ENCODE measurements at places on chromosomes 1 and 21. TPM values are rescaled to one million over a fixed set of nuclear protein-coding genes. Genes with fewer than 3 reads are reported as not detected.

- peaks cover 5% of the 10 kb centered on the region for H3K4me1 ChIP-seq
- no peaks in the 10 kb centered on the region for H3K36me3 ChIP-seq
- peak overlapping the region; percentile 39 for H3K27ac ChIP-seq
- H3K27me3 ChIP-seq: no peaks in the 10 kb centered on the region
- no peak overlapping the region for H3K4me3 ChIP-seq
Observed at GRCh38 chr1:32127409-32128198, 19.7 kb downstream of the KPNA6 start.

GRCh38 chr1:49298304-49298703, 521.6 kb upstream of the BEND5 start:
- H3K27me3 ChIP-seq: no peaks in the 10 kb centered on the region
- H3K36me3 ChIP-seq: no peaks in the 10 kb centered on the region
- no peak overlapping the region for H3K27ac ChIP-seq
- H3K4me3 ChIP-seq: no peak overlapping the region
- no peaks in the 10 kb centered on the region for H3K4me1 ChIP-seq

DENND2D gene
- total RNA-seq: 1.1 TPM

DNA sequence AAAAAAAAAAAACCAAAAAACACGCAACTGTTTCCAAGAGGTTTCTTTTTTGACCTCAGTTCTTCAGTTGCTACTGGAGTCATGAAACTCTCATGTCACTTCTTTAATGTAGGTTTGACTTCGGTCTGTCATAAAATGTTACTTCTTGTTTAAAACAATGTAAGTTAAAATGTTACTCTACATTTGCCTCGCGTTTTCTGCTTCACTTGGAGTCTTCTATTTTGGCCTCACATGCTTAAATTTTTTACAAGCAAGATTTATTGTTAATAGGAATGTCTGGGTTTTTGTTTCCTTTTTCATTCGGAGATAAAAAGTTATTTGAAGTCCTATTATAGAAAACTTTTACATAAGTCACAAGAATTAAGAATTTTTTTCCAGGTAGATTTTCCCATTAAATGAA, 880.2 kb downstream of the LTN1 start:
- DNase-seq: no peak
- H3K27me3 ChIP-seq: no peaks in the 10 kb centered on the region
- no peaks in the 10 kb centered on the region for H3K36me3 ChIP-seq
- no peak overlapping the region for H3K27ac ChIP-seq
- no peak overlapping the region for H3K4me3 ChIP-seq

PPM1J gene
- total RNA-seq: 21.9 TPM

S100A8 gene
- not detected for total RNA-seq

- no peak for DNase-seq
- H3K27ac ChIP-seq: peak overlapping the region; percentile 93
- H3K4me3 ChIP-seq: no peak overlapping the region
- H3K27me3 ChIP-seq: peaks cover 9% of the 10 kb centered on the region
- no peaks in the 10 kb centered on the region for H3K36me3 ChIP-seq
- H3K4me1 ChIP-seq: peaks cover 9% of the 10 kb centered on the region
Observed at GRCh38 chr1:152048416-152049009, 11.7 kb upstream of the S100A11 start.

GRCh38 chr1:240385985-240386978, 225.7 kb downstream of the GREM2 start:
- no peak overlapping the region for H3K27ac ChIP-seq
- H3K4me1 ChIP-seq: peaks cover 6% of the 10 kb centered on the region
- DNase-seq: peak; percentile 78
- H3K36me3 ChIP-seq: no peaks in the 10 kb centered on the region
- no peak overlapping the region for H3K4me3 ChIP-seq
- no peaks in the 10 kb centered on the region for H3K27me3 ChIP-seq

DNA sequence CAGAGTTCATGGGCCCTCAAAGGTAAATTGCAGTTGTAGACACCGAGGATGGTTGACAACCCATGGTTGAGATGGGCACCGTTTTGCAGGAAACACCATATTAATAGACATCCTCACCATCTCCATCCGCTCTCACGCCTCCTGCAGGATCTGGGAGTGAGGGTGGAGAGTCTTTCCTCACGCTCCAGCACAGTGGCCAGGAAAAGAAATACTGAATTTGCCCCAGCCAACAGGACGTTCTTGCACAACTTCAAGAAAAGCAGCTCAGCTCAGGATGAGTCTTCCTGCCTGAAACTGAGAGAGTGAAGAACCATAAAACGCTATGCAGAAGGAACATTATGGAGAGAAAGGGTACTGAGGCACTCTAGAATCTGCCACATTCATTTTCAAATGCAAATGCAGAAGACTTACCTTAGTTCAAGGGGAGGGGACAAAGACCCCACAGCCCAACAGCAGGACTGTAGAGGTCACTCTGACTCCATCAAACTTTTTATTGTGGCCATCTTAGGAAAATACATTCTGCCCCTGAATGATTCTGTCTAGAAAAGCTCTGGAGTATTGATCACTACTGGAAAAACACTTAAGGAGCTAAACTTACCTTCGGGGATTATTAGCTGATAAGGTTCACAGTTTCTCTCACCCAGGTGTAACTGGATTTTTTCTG, 9.3 kb downstream of the SLAMF8 start:
- H3K27me3 ChIP-seq: no peaks in the 10 kb centered on the region
- H3K27ac ChIP-seq: no peak overlapping the region
- no peak overlapping the region for H3K4me3 ChIP-seq
- no peaks in the 10 kb centered on the region for H3K4me1 ChIP-seq
- H3K36me3 ChIP-seq: no peaks in the 10 kb centered on the region

DNA sequence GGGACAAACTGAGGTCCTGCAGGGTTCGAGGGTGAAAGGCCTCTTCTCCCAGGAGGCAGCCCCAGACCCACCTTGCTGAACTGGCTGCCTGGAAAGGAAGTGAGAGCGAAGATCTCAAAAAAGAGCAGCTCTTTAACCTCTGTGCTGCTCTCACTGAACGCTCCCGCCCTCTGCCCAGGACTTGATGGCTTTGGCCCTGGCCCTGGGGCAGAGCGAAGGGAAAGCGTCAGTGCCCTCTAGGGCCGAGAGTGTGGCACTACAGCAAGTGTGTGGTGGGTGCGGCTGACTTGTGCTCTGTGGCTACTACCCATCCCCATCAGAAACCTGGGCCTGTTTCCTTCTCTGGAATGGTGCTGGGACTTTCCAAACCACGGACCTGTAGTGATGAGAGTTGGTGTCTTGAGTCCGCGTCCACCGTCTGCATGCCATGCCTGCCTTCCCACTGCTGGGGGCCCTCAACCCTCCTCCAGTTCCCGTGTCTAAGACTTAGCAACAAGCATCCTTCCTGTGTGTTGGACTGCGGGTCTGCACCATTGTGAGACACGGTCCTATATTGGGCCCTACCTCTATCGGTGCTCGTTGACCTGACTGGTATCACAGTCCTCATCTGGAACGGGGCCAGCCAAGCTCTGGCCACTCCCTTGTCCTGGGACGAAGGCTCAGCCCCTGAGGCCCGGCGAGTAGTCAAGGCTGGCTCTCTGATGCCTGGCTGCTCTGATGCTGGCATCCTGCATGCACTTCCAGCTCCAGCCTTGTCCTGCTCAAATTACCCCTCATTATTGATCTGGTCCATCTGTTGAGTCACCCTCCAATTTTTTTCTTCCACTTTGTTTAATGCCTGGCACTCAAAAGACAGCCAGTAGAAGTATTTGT, 180.3 kb downstream of the DISC1 start:
- no peaks in the 10 kb centered on the region for H3K27me3 ChIP-seq
- no peak overlapping the region for H3K4me3 ChIP-seq
- peak overlapping the region; percentile 65 for H3K27ac ChIP-seq
- peaks cover 3% of the 10 kb centered on the region for H3K4me1 ChIP-seq

LENEP gene
- not detected for total RNA-seq

DNA sequence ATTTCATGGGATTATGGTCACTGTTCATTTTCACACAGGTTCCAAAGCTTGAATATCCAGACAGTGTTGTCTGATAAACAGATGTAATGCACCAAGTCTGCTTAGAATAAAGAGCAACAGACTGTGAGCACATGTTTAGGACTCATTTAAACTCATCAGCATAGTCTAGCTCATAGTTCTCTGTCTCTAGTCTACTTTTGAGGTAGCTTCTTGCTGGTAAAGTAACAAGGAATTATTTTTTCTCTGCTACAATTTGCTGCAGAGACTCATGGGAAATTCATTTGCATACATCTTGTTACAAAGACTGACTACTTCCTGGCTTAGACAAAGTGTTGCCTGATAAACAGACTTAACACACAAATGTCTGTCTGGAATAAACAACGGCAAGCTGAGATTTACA, 187.2 kb downstream of the NFIA start:
- DNase-seq: no peak
- no peak overlapping the region for H3K27ac ChIP-seq
- H3K36me3 ChIP-seq: no peaks in the 10 kb centered on the region
- H3K27me3 ChIP-seq: no peaks in the 10 kb centered on the region
- no peaks in the 10 kb centered on the region for H3K4me1 ChIP-seq

DNA sequence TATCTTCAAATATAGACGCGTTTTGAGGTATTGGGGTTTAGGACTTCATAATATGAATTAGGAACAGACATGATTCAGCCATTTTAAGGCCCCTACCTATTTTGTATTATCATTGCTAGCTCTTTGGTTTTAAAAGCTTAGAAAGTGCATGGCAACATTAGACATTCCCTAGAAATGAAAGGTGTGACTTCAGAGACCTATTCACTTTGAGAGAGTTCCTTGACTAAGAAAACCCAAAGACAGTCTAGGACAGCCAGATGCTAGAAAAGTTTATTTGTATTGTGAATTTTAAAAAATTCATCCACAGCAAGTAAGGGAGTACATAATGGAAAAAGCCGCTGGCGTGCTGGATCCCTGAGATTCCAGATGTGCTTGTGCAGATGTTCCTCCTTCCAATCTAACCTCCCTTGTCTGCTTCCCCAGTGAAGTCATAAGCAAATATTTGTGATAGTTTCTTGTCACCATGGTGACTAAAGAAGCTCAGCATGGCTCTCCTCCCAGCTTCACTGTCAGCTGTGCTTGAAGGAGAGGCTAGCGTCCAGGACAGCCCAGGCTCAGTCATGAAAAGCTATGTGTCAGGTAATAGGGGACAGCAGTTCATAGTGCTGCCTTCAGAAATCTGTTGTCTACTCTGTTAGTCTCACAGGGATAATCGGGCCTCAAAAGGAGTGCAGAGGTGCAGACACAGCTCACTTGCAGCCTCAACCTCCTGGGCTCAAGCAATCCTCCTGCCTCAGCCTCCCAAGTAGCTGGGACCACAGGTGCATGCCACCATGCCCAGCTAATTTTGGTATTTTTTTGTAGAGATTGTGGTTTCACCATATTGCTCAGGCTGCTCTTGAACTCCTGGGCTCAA, 34.8 kb downstream of the KPNA6 start:
- H3K4me1 ChIP-seq: peaks cover 3% of the 10 kb centered on the region
- DNase-seq: peak; percentile 80
- H3K36me3 ChIP-seq: no peaks in the 10 kb centered on the region
- no peaks in the 10 kb centered on the region for H3K27me3 ChIP-seq
- no peak overlapping the region for H3K4me3 ChIP-seq

DNA sequence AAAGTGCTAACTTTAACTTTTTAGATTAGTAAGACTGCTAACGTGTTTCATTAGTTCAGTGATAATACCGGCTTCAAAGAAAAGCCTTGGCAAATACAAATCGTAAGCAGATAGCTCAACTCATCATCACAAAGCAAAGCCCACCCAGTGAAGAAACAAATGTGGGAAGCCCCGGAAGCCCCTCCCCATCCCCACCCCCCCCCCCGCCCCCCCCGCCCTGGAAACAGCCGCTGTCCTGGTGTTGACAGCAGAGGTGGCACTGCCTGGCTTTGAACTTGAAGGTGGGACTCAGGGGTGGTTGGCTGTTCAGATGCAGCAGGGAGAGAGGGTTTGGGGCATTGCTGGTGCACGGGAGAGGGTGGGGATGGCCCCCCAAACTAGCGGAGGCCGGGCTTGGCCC, 14.1 kb downstream of the PDXK start:
- DNase-seq: no peak
- no peaks in the 10 kb centered on the region for H3K27me3 ChIP-seq
- no peak overlapping the region for H3K4me3 ChIP-seq
- H3K4me1 ChIP-seq: peaks cover 10% of the 10 kb centered on the region

DNA sequence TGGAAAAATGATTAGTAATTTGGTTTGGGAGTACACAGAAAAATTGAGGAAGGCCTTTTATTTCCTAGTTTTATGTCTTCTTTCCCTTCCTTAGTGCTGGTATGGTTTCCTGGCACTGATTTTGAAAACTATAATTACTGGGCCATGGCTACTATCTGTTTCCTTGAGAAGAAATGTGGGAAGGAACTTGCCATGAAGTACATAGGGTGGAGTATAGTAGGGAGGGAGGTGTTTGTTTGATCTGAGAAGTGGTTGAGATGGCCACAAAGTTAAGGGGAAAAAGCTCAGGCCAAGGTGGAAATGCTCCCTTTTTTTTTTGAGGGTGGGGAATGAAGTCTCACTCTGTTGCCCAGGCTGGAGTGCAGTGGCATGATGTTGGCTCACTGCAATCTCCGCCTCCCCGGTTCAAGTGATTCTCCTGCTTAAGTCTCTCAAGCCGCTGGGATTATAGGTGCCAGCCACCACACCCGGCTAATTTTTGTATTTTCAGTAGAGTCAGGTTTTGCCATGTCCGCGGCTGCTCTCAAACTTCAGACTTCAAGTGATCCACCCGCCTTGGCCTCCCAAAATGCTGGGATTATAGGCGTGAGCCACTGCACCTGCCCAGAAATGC, 11.3 kb downstream of the HJV start:
- H3K4me3 ChIP-seq: no peak overlapping the region
- H3K27me3 ChIP-seq: no peaks in the 10 kb centered on the region
- no peak for DNase-seq
- H3K4me1 ChIP-seq: no peaks in the 10 kb centered on the region
- H3K36me3 ChIP-seq: no peaks in the 10 kb centered on the region

- peaks cover 37% of the 10 kb centered on the region for H3K36me3 ChIP-seq
- DNase-seq: peak; percentile 31
- H3K4me3 ChIP-seq: no peak overlapping the region
- H3K4me1 ChIP-seq: no peaks in the 10 kb centered on the region
- H3K27me3 ChIP-seq: no peaks in the 10 kb centered on the region
Observed at GRCh38 chr1:232404981-232405731, 224.8 kb downstream of the SIPA1L2 start.

DNA sequence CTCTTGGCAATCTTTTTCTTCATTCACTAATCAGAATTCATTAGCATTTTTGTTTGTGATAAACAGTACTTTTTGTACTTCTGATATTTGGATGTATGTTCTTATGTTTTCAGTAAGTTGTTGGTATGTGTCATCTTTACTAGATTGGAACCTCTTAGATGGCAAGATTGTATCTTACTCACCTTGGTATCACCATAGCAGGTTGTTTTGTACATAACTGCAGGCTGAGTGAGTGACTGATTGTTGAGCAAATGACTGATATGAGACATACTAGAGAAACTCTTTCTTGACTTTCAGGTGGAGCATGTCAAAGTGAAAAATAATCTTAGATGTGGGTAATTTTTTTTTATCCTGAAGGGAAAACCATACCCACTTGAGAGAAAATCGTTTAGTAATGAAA, 173.7 kb downstream of the CLEC20A start:
- DNase-seq: no peak
- H3K27me3 ChIP-seq: no peaks in the 10 kb centered on the region
- no peaks in the 10 kb centered on the region for H3K36me3 ChIP-seq
- no peak overlapping the region for H3K27ac ChIP-seq

GRIK3 gene
- 0.09 TPM for total RNA-seq

FTCD gene
- total RNA-seq: 18.9 TPM

C1QTNF12 gene
- total RNA-seq: not detected

- no peak overlapping the region for H3K4me3 ChIP-seq
- DNase-seq: no peak
- H3K27me3 ChIP-seq: peaks cover 4% of the 10 kb centered on the region
- H3K27ac ChIP-seq: no peak overlapping the region
Observed at GRCh38 chr1:204571128-204571527, 54.9 kb downstream of the MDM4 start.

TNFRSF1B gene
- 0.27 TPM for total RNA-seq

All from cardiac muscle cell (in vitro differentiated cells and primary cell).